Effector CD8-positive, alpha-beta T cell (primary cell): ENCODE measurements at places on chromosomes 5 and 9.

DNA sequence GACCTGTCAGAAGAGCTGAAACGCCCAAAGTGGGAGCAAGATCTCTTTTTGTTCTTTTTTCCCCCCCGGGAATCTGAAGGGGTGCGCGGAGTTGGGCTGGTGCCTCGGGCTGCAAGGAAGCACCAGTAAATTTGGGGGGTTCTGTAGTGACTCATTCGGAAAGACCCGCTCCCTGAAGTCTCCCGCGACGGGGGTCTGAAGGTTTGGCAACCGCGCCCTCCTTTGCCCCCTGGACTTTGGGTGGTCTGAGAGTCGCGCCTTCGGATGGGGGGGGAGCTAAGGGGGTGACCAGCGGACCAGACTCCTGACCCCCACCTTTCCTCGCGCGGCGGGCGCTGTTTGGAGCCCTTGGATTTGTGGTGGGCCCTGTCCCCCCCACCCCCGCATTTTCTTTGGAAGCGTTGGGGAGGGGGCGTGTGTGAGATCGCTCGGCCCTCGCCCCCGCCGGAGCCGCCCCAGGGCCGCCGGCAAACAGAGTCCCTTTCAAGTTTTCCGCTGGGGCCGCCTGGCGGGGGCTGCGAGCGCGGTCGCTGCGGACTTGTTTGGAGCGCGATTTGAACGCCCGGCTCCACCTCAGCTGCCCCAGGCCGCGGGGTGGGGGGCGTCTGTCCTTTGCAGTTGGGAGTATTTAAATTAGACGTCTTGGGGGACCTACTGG lies 2.0 kb downstream of the CXXC5 start:
- DNase-seq: no peak

DNA sequence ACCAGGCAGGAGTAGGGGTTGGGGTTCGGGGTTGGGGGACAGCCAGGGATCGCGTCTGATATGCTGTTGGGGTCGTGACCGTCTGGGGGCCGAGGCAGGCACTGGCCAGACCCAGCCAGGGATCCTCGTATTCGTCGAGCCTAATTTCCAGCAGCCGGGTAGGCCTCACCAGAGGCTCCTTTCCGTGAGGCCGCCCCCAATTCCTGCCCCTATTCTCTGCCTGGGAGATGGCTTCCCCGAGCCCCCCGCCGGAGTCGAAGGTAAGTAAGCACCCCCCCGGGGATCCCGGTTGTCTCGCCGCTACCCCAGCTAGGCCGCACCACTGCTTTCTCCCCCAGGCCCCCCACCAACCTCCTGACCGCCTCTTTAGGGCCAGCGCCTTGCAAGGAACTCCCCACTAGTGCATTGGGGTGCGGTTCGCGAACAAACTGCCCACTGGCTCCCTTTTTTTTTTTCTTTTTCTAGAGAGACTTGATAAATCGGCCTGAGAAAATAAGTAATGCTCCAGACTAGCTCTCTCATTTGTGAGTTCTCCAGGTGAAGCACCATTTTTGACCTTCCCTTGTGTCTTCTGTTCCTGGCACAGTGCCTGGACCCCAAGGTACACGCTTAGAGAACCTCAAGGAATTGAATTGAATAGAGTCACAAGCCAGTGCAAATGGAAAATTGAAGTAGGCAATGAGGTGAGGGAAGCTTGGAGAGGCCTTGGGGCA lies 435 bp downstream of the ZNF189 start:
- DNase-seq: no peak

DNA sequence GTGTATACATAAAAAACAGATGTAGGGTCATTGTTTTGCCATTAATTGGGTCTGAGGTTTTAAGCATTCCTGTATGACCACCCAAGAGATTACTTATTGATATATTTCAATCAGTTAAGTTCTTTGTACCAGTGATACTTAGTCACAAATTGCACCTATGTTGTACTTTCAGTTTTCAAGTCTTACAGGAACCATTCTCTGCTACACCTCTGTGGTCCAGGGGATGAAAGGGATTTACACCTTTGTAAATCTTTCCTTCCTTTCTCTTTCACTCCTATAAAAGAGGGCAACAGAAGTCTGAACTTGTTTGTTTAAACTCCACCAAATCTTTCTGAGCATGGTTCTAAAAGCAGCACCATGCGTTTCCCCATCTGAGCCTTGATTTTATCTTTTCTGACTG lies 86.1 kb downstream of the DEPDC1B start:
- no peak for DNase-seq

DNA sequence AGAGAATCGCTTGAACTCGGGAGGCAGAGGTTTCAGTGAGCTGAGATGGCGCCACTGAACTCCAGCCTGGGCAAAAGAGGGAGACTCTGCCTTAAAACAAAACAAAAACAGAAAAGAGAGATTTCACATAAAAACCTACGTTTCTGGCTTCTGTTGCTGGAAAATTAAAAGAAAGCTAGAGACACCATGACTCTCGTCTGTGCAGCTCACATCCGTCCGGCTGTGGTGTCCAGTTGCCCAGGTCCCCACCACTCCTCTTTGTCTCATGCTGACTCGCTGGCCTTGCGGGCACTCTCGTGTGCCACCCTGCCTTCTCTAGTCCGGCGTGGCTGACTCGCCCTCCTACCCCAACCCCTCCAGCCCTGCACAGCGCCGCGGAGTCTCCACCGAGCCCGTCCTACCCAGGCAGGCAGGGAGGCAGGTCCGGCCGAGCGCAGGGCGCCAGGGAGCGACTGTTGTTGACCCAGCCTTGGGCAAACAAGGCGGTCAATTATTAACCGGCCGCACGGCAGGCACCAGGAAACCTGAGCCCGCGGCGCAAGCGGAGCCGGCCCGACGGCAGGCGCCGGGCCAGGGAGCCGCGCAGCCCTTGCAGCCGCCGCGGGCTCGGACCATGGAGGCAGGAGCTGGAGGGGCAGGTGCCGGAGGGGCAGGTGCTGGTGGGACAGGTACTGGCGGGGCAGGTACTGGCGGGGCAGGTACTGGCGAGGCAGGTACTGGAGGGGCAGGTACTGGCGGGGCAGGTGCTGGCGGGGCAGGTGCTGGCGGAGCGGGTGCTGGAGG lies at the start of gene PRRT1B:
TSS of gene PRRT1B (plus strand) at position 521 of the 783 bp plus-strand sequence. CDS start at position 614, 93 bp downstream.
- no peak for DNase-seq
